ENCODE measurements at places on chromosomes 4 and X.

DNA sequence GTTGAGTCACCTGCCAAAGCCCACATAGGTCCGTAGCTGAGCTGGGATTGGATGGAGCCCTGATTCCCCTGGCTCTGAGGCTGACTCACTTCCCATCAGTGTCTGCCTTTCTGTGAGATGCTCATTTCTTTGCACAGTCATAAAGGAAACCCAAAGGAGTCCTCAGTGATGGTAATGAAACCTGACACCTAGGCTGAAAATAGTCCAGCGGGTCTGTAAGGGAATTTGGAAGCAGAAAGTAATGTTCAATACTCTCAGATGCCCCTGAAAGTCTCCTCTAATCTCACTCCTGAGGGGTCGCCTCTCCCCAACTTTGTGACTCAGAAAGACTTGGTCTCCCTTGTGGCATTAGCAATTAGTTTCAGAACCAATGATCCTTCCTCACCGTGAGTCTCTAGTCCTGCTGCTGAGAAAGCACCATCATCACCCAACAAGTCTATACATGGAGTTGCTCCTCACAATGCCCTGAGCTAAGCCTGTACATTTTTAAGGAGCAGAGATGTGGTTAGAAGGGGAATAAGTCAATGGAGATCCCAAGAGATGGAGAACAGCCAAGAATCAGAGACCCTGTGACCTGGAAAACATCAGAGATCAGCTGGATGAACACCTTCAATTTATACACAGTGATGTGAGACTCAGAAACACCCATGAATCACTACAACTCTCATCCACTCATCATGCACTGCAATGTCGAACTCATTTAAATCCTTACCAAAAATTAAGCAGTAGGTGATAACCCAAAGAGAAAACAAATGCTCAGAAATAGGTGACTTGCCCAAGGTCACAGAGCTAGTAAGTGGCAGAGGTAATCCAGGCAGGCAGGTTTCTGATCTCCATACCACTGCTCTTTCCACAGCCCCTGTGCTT, 219.0 kb upstream of the CPEB2 start:
- DNase-seq = no peak

- no peak for DNase-seq
These were observed 66.9 kb upstream of the GRID2 start for GRCh38 chr4:92236877-92237276.

- no peak for DNase-seq
These were observed 1659.8 kb upstream of the ADGRL3 start for GRCh38 chr4:59540311-59540710.

- DNase-seq = no peak
These were observed 15.2 kb upstream of the KIAA0232 start for GRCh38 chr4:6767386-6767747.

DNA sequence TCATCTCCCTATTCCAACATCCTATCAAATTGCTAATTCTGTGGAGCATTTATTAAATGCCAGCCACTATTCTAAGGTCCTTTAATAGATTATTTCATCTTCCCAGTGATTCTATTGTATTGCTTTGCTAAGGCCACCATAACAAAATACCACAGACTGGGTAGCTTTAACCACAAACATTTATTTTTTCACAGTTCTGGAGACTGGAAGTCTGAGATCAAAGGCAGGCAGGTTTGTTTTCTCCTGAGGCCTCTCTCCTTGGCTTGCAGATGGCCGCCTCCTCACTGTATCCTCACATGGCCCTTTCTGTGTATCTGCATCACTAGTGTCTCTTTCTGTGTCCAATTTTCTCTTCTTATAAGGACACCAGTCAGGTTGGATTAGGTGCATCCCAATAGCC, 64.5 kb downstream of the CPE start:
- DNase-seq = no peak
